ENCODE measurements at places on chromosomes 5 and 9.

DNA sequence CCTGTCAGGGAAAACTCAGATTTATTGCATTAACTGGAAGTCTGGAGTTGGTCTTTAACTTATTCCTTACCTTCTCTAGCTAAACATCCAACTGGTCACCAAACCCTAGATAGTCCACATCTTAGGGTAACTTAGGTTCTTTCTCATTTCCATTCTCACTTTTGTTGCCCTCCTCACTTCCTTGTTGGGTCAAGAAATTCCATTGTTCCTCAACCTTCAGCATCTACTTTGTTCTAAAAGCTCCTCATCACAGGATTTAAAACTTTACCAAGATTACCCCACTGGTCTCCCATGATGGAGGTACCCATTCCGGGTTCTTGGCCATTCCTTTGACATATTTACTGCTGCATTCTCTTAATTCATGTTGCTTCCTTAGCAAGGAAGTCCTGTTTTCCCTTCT, 32.1 kb downstream of the PTTG1 start:
- no peak for DNase-seq

DNA sequence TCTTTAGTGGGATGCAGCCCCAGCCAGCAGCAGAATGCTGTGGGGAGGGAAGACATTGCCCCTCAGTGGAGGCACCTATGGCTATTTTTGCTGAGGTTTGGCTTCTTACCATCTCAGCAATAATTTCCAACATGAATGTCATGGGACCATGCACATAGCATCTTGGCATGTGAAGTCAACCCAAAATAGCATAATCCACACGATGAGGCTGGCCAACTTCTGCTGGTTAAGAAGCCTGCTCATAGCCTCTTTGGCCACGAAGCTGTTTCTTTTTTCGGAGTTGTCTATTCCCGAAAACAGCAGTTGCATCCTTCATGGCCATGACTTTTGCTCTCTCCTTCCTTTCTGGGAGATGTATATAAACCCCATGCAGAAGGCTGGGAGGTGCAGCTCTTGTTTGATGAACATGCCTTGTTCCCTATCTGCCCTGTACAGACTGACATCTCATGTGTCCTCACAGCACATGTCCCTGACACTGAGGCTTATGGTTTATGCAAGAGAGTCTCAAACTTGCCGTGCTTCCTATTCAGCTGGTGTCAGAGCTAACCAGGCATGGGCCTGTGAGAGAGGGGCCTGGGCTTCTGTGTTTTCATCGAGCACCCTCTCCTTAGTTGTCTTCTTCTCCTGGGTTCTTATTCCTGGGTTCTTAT, 45.3 kb downstream of the SYK start:
- DNase-seq, result no peak

DNA sequence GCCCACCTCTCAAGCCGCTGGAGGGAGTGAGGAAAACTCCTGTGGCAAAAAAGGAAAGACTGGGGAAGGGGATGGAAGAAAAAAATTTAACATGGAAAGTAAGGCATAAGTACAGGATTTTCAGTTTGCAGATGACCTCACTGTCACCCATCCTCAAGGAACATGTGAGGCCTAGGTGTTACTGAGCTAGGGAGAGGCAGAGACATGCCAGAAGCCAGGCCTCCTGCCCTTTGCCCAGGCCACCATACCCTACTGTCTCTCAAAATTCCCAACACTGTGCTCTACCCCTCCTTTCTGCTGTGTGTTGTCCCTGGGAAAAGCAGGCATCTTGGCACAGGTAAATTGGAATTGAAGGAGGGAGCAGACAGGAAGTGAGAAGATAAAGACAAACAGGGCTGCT, 4.4 kb upstream of the MGAT1 start:
- DNase-seq, result no peak

DNA sequence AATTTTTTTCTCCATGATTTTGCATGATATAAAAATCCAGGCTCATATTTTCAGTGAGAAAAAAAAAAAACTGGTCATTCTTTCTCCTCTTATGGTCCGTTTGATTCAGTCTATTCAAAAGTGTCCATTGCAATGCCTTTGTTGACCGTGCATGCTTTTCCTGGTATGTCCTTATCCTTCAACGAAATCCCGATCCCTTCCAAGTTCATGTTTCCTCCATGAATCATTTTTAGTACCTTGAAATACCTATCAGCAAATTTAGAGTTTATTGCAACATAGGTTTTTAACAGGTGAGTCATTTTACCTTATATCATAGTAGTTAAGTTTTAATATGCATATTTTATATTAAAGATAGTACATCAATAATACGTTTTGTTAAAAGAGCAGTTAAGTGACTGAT, 773.8 kb upstream of the CHD1 start:
- no peak for DNase-seq

DNA sequence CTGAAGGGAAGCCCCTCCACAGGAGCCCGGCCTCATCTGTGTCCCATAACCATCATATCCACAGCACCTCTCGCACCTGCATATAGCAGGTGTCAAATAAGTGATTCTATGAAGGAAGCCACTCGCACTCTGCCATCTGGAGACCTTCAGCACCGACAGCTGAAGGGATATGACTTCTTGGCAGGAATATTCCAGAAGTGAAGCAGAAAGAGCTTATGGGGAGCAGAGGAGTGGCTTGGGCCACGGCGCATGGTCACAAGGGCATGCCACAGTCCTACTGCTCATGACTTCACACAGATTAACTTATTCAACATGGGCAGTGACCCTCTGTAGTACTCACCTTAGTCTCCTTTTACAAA, 80.9 kb downstream of the NSUN2 start:
- no peak for DNase-seq

DNA sequence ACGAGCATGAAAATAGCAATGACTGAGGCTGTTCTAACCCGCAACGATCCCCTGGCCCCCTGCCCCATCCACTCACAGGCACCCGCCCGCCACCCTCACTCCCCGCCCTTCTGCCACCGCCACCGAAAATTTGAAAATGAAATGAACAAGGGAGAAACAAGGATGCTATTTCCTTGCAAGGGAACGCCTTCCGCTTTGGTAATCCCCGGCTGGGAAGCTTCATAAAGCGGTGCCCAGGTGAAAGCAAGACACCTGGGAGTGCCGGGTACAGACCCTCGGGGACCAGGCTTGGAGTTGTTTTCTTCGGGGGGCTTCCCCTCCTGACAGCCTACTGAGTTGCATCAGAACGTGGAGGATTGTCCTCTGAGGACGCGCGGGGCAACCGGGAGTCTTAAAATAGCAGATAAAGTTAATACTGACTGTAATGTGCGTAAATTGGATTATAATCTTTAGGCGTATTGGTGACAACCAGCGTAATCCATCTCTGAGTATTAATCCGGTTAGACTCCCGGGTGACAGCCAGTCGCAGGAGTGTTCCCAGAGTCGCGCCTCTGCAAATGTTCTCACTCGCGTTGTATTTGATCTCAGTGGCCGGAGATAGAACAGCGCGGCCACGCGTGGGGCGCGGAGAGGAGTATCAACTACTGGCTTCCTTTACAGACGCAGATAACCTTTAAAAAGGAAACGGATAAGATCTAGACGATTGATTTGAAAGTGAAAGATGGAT, 885 bp upstream of the MLLT3 start:
- DNase-seq, result no peak

DNA sequence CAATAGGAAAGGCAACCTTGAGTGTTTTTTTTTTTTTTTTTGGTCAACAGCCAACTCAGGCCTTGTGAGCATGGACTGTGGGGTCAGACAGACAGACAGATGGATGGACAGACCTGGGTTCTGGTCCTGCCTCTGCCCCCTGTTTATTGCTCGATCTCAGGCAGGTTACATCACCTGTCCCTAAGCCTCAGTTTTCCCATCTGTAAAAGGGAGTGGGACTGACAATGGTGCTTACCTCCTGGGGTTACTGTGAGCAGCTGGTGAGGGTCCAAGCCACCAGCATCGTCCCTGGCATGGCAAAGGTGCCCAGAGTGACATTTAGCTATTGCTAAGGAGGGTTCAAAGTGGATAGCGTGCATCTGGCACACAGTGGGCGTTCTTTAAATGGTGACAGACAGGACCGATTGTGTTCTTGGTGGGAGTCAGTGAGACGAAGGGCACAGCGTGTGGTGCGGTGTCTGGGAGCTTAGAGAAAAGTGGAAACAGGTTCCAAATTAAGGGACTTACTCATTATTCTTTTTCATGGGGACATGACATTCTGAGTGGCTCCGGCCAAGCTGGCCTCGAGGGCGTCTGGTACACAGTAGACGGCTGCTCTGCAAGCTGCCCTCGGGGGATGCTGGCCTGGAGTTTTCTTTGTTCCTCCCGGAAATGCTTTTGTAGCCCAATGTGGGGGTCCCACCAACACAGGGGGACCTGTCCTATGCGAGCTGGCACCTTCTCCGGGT, 72.1 kb downstream of the COL27A1 start:
- DNase-seq, result no peak

Measured in HL-60 (cell line).